ENCODE measurements at places on chromosomes 7 and 10.
A peak's percentile ranks its signal among the peaks of the same experiment; 100 is the strongest.

DNA sequence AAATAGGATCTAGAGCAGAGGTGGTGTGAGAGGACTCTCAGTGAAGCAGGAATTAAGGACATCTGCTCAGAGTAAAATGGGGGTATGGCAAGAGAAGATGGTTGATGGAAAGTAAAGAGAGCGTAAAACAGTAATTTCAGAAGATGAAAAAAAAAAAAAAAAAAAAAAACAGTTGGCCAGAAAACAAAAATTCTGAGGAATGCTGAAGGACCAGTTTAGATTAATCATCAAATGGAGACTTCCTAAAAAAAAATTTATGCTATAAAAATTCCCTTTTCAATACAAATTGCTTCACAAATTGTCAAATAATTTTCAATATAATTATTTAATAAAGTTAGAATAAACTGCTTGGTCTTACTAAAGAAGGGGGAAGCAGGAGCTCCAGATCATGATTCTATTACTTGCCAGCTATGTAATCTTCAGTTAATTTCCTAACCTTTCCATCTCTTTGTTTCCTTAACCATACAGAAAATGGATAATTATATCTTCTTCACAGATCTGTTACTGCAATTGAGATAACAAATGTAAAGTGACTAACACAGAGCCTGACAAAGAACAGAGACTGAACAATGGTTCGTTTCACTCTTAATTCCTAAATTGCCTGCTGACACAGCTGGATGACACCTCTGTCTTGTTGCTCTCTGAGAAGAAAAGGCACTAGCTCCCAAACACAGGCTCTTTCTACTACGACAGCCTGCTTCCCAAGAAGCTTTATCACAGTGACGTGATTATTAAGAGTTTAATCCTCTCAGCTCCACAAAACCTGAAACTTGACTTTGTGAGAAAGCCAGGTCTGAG is 64.9 kb upstream of the GPR22 start:
- DNase-seq = no peak

GRCh38 chr7:140696024-140696679 is 356 bp upstream of the NDUFB2 start:
- peak; percentile 95 for DNase-seq

GRCh38 chr7:67863911-67864310 is 867.3 kb downstream of the TYW1 start:
- DNase-seq = no peak

DNA sequence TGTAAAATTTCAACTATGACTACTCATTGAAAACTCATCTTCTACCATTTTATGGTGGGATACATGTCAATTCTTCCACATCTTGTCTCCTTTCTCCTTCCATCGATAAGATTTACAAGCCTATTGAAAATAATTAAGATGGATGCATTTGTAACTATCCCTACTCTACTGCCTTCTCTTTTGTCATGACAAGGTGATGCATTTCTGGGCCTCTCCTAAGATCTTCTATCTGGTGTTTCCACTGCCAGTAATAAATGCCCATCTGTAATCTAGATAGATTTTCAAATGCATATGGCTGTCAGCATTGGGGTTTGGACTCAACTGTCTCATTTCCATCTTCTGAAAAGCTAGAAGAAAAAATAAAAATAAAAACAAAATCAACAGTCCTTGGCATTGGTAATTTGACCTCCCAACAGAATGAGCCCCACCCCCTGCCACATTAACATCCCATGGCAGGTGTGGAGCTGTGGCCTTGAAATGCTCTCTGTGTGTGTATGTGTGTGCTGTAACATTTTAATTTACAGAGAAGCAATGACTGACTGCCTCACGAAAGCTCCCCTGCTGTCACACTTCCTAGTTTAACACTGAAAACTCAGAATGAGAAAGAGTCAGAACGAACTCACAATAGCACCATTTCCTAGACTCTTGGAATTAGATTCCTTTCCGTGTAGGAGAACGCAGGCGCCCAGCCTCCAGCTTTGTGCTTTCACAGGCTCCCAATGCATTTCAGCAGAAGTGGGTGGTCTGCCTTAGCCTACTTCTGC is 74.2 kb downstream of the RHOBTB1 start:
- DNase-seq = no peak

DNA sequence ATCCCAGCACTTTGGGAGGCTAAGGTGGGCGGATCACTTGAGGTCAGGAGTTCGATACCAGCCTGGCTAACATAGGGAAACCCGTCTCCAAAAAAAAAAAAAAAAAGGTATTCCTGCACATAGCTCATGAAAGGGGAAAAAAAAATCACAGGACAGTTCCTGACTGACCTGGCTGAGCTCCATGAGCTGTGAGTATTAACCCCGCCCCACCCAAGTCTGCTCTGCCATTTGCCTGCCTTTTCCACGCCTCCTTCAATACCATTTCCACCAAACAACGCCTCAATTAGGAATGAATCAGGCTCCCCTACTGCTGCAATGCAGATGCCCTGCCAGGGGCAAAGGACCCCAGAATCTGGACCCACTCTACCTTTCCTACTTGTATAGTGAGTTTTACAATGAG is 55.0 kb downstream of the PDIA4 start:
- DNase-seq = no peak

- DNase-seq = no peak
Observed at GRCh38 chr7:81155654-81156373, 237.0 kb upstream of the SEMA3C start.

DNA sequence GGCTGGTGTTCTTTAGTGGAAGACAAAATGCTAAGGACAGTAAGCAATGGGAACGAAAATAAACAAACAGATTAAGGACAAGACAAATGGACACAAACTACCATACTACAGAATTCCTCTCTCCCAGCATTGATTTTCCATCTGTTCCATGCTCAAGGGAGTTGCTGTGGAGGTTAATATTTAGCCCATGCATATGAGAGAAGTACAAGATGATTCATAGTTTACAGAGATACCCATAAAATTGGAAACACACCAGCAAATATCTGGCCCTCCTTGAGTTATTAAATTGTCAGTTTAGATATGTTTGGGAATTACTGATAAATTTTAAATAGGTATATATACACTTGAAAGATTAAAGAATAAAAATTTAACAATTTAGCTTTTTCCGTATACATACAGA is 69.8 kb downstream of the GLI3 start:
- no peak for DNase-seq

- no peak for DNase-seq
Observed at GRCh38 chr10:47154762-47155161, 145.2 kb upstream of the GDF10 start.

DNA sequence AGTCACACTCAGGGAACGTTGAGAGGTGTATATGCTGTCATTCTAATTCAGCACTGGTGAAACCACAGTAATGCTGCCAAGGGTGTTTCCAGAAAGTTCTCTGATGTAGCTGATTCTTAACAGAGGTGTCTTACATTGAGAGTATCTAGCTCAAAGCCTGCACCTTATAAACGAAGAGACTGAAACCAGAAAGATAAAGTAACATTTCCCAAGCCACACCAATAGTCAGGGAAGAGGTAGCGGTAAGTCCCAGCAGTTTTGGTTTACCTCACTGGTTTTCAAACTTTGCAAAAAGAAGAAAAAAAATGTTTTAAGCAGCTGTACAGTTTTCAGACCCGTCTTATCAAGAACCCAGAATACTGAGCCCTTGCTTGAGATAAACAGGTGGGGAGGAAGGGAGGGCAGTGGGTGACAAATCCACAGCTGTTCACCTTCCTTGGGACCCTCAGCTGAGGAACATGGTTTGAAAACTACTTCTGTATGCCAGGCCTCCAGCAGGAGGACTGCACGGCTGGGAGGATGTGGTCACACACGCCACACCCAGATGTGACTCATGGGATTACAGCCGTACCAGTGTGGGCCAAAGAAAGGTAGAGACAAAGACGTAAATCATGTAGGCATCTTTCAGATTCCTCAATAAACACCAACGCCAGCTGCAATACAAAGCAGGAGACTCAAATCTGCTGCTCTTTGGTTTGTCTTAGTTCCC is 63.9 kb upstream of the GSDME start:
- peak; percentile 68 for DNase-seq

DNA sequence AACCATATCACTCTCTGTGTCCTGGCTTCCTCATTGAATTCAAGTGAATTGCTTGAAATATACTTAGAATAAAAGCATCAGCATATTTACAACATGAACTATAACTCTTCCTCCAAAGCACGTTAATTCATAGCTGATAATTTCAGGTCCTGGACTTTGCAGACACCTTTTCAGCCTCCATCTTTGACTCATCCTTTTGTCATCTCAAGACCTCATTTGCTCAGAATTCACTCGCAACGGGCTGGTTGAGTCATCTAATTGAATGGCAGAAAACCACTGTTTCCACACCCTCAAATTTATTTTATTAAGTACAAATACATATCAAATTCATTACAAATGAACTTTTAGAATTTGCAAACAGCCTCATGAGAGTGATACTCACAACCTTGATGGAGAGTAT is 545.7 kb downstream of the GATA3 start:
- no peak for DNase-seq

DNA sequence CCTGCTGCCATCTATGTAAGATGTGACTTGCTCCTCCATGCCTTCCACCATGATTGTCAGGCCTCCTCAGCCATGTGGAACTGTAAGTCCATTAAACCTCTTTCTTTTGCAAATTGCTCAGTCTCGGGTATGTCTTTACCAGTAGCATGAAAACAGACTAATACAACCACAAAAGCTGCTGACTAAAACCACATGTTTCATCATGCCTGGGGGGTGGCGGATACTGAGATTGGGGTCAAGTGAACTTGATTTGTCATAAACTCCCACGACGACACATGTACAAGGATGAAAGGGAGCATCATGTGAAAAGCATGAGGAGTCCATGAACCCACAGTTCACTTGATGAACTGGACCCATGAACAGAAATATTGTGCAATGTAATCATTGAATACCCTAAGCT is 134.9 kb upstream of the ANK3 start:
- DNase-seq = no peak

- no peak for DNase-seq
Observed at GRCh38 chr10:49093922-49094321, 21.4 kb downstream of the VSTM4 start.

DNA sequence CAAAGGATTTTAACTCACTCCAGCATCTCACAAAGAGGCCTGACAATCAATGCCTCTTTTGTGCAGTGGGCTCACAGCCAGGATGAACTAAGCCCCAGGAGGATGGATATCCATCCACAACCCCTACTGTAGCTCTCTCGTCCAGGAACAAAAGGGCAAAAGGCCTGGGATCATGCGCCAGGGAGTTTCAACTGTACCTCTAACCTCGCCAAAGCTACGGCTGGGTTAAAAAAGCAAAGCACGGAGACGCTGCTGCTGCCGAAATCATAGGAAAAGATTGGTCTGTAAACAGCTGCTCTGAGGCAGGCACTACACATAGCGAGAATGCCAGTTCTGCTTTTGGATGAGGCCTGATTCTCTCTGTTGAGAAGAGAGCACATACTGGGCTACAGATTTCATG is 32.1 kb downstream of the VSTM4 start:
- no peak for DNase-seq

DNA sequence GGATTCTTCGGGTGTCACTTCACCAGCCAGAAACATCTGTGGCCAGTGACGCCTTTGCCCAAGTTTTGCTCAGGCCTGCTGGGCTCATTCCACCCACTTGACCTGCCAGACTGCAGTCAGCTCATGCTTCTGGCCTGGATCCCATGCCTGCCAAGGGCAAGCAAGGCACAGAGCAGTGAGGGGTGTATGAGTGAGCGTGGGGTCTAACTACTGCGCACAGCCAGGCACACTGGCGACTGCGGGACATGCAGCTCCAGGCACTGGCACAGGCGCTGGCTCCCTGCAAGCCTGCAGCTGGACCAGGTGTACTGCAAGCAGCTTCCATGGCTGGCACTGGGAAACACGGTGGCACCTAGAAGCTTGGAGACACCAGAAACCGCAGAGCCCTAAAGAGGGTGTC is 80.1 kb downstream of the MTERF1 start:
- DNase-seq = no peak

DNA sequence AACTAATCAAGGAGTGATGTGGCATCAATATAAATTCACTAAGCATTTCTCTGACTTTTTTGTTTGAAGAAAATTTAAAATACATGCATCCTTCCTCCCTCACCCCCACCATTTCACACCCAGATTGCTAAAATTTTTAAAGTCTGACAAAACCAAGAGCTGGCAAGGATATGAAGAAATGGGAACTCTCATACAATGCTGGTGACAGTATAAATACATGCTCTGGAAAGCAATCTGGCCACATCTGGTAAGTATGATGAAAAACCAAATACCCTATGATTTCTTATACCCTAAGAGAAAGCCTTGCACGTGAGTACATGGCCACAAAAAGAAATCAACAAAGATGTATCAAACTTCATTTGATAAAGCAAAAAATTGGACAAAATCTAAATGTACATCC is 31.2 kb downstream of the P4HA1 start:
- DNase-seq = no peak

DNA sequence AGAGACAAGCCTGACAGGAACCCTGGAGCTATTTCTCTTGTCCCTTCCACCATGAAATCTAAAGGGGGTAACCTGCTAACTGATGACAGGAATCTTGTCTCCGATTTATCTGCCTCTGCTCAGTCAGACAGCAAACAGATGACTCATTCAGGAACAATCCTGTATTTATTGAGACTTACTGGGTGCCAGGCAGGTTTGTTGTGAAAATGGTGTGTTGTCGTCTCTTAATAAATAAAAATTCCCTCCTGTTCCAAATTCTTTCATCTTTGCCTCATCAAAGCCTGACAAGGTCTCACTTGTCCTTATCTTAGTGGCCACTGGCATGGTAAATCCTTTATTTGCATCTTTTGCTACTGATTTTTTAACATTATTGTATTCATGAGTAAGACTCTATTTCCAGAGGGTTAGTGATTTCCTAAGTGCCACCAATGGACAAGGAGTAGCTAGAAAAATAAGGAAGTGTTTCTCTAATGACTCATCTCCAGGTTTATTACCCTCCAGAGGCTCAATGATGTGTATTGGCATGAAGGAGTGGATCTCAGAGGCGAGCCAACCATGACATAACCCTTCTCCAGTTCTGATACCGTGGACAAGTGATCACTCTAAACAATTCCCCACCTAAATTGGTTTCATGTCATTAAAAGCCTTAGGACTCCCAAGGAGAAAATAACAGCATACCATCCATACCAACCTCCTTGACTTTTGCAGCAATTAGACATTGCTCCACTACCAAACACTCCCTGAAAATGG is 724.0 kb downstream of the GRID1 start:
- DNase-seq = no peak

GRCh38 chr7:91079487-91079886 is 184.7 kb upstream of the FZD1 start:
- DNase-seq = no peak

GRCh38 chr10:18429335-18429734 is 222.1 kb downstream of the NSUN6 start:
- DNase-seq = no peak

DNA sequence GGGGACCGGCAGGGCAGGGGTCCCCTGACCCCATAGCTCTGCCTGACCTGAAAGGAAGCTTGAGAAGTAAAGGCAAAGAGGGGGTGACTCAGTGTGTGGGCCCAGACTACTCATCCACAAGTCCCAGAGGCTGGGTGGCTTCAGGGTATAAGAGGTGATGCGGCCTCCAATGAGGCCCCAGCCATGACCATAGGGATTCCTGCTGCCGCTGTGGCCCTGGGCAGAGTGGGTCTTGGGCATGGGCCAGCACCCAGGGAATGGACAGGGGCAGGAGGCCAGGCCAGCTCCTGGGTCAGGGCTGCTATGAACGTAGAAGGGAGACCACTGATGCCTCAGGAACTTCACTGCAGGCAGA is 64.4 kb upstream of the EBF3 start:
- DNase-seq = no peak
